ENCODE measurements at places on chromosomes 1 and 21.

DNA sequence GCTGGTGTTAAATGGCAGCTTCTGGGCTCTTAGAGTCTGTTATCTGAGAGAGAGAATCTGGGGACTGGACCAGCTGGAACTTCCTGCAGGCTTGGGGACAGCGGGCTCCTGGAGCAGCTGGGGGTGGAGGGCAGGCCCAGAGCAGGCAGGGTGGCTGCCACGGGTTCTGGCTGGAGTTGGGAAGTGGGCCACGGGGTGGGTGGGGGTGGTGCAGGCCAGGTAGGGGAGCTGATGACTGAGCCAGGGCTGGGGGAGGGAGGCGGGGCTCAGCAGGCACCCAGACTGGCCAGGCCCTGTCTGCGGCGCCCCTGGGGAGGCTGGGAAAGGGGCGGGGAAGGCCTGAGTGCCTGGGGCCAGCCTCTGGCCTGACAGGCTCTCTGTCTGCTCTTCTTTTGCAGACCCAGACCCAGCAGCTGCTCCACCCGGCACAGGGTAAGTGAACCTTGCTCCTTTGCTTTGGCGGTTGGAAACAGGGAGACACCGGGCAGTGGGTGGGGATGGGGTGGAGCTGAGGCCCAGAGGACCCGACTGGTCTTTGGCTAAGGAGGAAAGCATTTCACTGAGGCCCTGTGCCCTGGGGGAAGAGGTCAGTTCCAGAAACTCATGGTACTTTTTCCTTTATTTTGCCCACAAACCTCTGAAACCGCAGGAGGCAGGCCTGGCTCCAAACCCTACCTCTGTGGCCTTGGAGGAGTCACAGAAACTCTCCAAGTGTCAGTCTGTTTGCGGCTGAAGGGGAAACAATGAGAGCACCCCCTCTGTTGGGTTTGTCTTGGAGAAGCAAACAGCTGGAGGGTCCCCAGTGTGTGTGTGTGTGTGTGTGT lies 48.8 kb downstream of the ARHGEF10L start:
- peak; percentile 39 for DNase-seq

DNA sequence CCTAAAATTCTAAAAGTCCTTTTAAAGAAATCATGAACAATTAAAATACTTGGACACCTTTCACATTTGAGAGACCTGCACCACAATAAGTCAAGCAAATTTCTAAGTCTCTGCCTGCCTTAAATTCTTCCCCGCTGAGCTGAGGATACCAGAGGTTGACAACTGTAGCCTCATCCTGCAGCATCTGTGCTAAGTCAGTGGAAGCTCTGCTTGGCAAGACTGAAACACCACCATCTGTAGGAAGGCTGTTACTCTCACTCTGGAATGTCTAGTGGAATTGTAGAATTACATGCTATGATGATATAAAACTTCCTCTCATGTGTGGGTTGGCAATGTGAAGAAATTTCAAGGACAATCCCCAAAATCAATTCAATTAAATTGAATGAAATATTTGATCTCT lies 1756.5 kb downstream of the NCAM2 start:
- DNase-seq, result no peak

DNA sequence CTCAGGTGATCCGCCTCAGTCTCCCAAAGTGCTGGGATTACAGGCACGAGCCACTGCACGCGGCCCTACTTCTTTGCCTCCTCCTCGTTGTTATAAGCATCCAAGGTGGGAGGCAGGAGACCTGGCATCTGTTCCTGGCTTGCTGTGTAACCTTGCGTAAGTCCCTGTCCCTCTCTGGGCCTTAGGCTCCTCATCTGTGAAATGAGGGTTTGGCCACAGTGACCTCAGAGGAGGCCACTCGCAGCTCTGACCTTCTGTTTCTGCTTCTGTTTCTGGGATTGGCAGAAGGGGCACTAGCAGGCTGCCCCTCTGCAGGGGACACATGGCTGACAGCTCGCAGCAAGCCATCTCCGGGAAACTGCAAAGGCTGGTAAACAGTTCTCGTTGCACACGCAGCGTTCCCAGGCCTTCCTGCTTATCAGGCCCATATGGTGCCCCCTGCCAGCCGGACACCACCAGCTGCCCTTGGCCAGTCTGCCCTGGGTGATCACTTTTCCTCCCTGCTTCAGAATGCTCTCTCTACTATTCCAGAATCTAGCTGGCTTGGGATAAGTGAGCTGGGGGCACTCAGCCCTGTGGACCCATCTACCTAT lies 2.6 kb upstream of the LDLRAP1 start:
- DNase-seq, result no peak

- no peak for DNase-seq
These were observed 11.2 kb downstream of the ZBTB18 start for GRCh38 chr1:244062156-244062725.

DNA sequence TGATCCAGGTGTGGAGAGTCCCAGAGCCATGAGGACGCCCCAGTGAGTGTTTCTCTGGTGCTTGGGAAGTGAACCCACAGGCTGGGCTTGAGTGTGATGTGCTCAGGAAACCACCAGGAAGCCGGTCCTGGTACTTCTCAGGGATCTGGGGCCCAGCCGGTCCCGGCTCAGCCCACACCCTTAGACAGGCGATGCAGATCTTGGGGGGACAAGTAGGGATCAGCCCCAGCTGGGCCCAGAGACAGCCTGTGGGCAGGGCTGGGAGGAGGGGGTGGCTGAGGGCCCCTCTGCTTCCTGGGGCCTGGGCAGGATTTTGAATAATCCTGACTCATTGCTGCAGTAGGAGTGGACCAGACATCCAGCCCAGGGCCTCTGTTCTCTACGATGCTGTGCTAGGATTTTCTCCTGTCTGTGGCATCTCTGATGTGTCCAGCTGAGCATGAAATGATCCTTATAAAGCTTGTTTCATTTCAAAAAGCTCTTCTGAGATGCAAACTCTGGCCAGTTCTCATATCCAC lies 698.0 kb downstream of the PTPRU start:
- no peak for DNase-seq

DNA sequence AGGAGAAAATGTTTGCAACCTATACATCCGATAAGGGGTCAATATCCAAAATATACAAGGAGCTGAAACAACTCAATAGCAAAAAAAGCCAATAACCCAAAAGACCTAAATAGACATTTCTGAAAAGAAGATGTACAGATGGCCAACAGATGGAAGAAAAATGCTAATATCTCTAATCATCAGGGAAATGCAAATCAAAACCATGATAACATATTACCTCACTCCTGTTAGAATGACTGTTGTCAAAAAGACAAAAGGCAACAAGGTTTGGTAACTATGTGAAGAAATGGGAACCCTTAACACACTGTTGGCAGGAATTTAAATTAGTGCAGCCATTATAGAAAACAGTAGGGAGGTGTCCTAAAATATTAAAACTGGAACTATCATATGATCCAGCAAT lies 74.7 kb downstream of the LEPR start:
- DNase-seq, result no peak

- DNase-seq, result no peak
These were observed 3.2 kb upstream of the QSOX1 start for GRCh38 chr1:180151508-180151907.

DNA sequence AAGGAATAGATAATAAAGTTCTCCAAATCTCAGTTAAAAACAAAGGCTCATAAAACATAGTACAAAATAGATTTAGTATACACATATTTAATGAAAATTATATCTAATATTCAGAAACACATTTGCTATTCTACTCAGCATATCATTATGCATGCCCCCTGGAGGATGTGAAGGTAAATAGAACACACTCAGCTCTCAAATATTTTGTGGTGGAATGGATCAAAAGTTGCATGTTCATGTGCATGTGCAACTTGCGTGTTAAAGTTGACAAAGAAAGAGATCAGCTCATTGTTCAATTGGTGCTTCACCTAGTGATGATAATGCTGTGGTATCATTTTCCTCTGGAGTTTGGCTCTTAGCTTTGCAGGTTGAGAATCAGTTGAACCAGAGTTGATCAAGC lies 4.9 kb upstream of the ZNF644 start:
- DNase-seq, result no peak

DNA sequence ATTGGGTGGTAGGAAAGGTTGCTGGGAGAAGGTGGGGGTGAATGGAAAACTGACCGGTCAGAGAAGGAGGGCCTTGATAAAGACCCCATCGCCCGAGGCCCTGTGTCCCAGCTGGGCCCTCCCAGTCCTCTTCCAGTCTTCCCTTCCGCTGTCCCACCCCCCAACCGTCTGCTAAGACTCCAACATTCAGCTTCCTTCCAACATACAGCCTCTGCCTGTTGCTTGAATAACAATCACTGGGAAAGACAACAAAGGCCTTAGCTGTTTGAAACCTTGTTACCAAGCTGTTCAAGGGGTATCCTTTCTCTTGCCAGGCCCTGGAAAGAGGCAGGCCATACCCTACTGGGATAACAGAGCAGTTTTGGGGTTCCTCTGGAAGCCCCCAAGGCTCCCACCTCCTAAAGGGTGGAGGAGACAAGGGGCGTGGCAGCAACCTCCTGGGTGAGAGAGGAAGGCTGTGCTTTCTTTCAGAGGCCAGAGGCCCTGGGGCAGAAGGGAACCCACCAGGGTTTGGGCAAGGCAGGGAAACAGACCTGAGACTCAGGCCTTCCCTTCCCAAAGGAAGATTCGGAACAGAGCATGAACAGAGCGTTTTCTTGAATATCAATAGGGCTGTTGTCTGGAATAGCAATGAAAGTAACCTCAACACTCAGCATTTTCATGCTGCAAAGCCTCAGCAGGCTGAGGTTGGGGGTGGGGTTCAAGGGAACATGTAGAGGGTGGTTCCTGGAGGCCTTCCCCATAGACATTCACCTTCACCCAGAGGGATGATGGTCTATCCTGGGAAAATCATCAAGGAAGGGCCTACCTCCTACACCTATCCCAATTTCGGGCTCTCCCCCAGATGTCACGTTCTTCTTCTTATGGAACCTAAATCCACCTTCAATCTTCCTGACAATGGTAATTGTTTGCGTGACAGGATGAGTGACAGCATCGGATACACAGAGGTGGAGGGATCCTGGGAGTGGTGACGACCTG lies 4.1 kb downstream of the ETNK2 start:
- no peak for DNase-seq

DNA sequence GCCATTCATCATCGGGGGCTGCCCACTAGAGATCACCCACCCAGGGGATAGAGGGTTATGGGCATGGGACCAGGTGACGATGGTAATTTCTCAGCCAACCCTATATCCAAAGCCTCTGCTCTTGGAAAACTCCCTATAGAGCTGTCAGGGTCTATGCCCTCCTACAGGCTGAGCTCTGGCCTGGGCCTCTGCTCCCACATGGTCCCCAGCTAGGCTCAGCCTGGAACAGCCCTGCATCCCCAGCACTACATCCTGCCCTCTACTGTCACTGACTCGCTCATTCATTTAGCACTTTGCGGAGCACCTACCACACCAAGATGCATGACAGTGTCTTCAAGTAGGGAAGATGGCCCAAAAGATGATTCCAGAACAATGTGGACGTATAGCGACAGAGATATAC lies 45.0 kb upstream of the EPS8L3 start:
- DNase-seq, result no peak

DNA sequence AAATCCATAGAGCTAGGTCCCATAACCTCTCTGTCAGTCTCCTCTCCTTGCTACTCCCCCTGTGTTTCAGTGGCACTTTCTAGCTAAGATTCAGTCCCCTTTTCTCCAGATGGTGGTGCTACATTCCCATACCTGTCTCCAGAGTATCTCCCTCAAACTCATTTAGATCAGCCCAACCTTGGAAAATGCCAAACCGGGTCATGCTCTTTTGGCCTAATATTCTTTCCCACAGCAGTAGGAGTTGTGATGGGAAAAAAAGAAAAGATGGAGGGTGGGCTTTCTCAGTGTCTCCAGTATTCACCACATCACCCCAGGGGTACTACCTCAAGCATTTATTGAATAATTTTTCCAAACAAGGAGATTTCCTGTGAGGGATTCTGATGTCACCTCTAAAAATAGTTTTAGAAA lies 3.2 kb upstream of the RXFP4 start:
- no peak for DNase-seq

DNA sequence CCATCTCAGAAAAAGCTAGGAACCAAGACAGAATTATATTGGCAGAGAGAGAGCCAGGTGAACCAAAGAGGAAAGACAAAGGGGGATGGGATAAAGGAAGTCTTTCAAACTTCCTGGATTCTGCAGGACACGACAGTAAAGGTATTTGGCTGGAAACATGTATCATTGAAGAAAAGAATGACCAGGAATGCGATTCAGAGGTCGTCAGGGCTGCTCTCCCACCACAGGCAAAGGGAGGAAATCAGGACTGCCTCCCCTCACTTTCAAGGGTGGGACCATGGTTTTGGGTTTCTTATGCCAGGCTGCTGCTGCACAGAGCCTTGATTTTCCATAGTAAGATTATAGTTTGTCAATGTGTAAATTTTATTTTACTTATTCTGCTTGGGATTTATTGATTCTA lies 848.8 kb downstream of the BRINP3 start:
- no peak for DNase-seq

DNA sequence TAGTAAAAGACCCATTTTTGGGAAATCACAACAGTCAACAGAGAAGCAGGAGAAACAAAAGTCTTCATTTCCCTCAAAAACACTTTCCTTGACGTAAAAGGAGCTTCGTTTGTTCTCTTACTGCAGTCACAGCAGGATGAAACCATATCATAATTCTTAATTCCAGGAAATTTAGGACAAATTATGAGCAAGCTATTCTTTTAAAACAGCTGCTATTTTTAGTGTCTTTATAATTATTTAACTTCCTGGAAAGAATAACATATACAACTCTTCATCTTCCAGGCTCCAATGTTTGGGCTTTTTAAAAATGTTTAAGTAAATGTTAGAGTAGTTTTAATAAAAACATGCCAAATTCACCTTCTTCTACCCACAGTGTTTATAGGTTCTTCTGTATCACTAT lies 563.5 kb downstream of the LTN1 start:
- DNase-seq, result no peak

DNA sequence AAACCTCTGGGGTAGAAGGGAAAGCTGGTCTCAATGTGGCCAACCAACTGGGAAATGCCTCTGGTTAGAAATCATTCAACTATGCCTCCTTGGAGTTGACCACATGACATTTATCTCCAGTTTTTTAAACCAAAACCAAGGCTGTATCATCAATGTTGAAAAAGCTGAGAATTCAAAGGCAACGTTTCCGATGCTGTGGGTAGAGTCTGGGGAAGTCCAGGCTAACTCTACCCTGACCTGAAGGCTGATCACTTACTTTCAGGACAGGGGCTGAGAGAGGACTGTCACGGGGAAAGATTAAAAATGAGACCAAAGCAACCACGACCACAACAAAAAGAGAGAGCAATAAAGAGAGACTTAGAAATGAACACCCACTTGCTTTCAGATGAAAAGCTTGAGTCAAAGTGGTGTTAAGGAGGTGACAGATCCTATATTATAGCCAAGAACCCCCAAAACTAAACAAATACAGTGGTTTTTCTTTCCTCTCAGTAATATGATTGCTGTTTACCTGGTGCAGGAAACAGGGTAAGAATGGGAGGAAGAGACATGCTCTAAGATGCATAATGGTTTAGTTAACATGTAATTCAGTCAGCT lies 90.8 kb upstream of the TNFSF4 start:
- no peak for DNase-seq

DNA sequence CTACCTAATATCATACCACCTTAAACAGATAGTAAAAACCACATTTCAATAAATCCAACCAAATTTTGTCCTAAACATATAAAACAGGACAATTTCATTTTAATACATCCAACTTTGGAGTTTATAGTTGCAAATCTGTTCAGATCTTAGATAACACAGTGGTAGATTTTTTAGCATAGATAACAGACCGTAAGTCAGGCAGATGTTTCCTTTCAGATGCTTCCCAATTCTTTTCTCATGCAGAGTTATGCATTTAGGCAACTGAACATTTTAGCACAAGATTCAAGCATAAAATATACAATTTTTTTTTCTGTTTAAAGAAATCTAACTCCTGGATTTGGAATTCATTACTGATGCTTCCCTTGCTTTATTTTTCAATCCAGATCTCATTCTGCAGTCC lies 156.5 kb upstream of the ZNHIT6 start:
- no peak for DNase-seq
